ENCODE measurements at places on chromosomes 7 and 10.

DNA sequence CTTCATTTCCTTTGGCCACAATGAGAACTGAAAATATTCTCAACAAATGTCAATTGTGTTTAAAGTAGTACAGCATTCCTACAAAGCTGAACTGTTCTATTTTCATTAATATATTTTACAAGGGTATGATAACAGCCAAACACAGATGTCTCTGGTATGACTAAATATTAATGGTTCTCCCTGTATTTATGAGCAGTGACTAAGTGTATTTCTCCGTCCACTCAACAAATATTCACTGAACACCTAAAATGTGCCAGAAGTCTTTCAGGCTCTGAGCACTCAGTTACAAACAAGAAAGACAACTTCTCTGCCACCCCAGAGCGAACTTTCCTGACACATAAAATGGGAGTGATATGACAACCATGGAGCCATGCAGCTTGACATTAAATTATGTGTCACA is 135.6 kb downstream of the VPS41 start:
- DNase-seq, result no peak

DNA sequence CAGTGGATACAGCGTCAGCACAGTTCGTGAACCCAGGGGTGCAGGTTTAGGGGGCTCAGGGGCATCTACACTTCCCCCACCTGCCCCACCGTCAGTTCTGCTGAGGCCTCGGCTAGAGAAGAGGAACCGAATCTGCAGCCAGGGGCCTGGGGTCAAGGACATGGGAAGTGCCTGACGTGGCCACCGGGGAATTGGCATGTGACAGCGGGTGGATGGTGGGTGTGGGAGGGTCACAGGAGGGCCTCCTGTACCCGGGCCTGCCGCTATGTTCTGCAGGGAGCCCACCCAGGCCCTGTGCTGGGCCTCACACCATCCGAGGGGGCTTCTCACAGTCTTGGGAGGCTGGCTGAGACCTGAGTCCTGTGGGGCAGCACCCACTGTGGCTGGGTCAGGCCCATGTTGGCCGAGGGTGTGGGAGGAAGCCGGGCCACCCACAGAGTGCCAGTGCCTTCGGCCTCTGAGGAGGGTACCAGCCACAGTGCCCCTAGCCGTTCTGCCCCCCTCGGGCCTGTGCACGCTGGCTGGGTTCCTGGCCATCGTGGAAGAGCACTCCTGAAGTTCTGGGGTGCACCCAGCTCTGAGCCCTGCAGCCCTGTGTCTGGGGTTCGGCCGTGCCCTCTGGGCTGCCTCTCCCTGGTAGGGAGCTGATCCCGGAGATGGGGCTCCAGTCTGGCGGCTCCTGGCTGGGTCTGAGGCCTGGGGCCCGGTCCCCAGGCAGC is 5.9 kb downstream of the TTYH3 start:
- no peak for DNase-seq

DNA sequence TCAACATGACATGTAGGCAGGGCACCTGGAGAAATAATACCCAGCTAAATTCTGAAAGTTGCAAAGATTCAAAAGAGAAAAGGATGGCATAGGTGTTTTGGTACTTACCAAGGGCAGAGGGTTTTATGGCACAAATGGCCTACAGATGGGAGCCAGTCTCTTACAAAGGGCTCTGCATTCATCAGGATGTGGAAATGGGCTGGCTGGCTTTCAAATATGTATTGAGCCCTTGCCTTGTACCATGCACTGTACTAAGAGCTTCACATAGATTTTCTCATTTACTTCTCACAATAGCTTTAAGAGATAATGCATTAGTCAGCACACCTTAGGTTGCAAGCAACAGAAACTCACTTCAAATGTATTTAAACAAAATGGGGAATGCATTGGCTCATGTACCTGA is 327.1 kb downstream of the BICC1 start:
- DNase-seq, result no peak

DNA sequence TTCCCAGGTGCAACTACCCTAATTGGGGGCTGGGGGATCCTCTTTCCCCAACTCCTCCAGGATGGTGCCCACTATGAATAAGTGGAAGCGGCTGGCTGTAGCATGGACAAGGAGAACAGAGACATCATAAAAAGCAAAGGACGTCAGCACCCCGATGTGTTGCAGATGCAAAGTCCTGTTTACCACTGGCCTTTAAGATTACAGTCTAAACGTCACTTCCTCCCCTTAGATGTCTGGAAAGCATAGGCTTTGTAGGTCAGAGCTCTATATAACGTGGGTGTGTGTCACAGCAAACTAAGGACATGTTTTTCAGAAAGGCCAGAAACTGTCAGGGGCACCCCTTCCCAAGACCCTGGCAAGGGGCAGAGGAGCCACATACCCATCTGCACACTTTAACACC is 7.9 kb downstream of the COBL start:
- DNase-seq, result no peak

DNA sequence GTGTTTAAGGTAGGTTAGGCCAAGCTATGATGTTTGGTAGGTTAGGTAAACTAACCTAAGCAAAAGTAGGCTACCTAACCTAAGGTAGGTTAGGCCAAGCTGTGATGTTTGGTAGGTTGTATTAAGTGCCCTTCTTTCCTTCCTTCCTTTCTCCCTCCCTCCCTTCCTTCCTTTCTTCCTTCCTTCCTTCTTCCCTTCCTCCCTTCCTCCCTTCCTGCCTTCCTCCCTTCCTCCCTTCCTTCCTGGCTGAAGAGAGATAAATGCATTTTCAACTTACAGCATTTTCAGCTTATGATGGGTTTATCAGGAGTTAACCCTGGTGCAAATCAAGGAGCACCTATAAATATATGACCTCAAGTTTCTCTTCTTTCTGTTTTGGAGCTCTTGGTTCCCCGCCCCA is 56.2 kb downstream of the SND1 start:
- DNase-seq, result no peak

DNA sequence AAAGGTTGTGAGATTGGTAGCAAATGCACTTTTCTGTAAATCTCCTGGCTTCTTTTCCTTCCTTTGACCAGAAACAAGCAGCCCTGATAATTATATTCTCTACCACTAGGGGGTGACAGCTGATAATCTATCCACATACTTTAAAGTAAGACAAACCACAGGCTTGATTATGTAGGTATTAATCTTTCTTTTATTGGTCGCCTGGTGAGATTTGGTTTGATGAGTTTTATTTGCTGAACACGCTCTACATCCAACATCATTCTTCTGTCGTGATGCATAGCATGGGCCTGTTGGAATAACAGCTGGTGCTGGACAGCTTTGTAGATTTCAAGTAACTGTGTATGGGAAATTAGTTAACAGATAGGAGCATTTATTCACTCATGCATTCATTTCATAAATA is 63.5 kb downstream of the ZNF365 start:
- DNase-seq, result peak; percentile 25

GRCh38 chr7:69129951-69130350 is 468.3 kb upstream of the AUTS2 start:
- DNase-seq, result no peak

GRCh38 chr10:50604049-50604640 is 19.6 kb downstream of the SGMS1 start:
- DNase-seq, result no peak

GRCh38 chr7:50379082-50379481 is 71.1 kb downstream of the FIGNL1 start:
- no peak for DNase-seq

- DNase-seq, result no peak
Measured at GRCh38 chr10:29163746-29164145, 125.1 kb upstream of the LYZL1 start.

DNA sequence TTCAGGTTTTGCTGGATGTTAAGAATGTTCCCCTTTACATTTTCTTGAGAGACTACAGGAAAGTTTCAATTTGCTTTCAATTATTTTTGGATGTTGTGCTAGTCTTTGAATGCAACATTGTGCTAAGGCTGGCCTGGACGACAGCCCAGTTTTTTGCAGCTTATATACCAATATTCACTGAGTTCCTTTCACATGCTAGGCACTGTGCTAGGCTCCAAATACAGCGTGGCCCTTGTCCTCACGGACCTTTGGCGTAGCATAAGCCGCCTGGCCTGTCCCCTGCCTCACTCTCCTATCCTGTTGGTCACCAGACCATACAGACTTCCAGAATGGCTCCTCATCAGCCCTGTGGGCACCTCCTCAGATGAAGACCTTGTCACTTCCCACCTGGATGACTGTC is 19.5 kb upstream of the HSPA12A start:
- no peak for DNase-seq

GRCh38 chr10:92541583-92541982 is 32.3 kb downstream of the IDE start:
- no peak for DNase-seq

- no peak for DNase-seq
Measured at GRCh38 chr7:1752111-1752510, 82.0 kb downstream of the ELFN1 start.

DNA sequence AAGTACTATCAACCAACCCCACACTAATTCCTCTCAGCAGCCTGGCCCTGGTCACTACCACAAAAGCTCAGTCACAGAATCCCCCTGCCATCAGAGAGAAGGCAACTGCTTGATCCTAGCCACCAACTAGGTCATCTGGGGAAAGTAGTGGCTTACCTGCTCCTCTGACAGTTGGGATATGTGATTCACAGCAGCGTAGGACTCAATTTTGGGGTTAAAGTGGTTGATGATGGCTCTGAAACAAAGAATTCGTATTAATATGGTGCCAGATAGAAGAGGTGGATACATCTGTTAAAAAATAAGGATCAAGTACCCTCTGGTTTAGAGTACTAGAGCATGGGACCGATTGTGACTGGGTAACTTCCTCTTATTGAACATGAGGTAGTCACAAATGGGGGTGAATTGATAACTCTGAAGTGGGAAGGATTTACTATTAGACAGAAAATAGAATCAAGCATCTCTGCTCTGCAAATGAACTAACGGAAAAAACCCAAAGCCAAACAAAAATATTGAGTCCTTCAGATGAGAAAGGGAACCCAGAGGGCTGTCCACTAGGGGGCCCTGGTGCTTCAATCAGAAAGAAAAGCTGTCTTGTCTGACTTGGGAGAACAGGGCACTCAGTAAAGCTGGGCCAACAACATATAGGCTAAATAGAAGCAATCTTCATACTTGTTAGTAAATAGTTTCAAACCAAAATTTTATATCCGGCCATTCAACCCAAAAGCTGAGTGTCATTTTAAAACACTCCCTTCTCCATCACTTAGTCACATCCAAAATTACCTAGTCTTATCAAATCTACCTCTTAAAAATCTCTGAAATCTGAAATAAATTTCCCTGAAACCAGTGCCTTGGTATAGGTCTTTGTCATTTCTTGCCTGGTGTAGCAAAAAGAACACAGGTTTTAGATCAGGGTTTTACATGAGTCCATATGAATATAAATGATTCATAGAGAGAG is 45.9 kb upstream of the KCNIP2 start:
- no peak for DNase-seq

DNA sequence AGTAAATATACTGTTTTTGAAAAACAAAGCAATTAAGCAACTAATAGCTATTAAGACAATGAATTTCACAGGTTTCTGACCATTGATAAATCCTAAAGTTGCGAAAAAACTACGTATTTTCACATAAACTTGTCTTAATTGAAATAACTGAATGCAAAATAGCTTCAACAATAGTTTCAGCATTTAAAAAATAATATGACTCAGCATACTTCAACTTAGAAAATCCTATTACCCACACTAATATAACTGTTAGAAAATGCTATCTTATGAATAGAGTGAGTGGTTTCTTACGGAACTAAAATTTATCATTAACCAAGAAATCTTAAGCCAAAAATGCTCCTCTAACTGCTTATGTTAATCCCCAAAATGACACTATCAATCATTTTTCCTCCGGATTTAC is 183.9 kb downstream of the AVL9 start:
- no peak for DNase-seq

DNA sequence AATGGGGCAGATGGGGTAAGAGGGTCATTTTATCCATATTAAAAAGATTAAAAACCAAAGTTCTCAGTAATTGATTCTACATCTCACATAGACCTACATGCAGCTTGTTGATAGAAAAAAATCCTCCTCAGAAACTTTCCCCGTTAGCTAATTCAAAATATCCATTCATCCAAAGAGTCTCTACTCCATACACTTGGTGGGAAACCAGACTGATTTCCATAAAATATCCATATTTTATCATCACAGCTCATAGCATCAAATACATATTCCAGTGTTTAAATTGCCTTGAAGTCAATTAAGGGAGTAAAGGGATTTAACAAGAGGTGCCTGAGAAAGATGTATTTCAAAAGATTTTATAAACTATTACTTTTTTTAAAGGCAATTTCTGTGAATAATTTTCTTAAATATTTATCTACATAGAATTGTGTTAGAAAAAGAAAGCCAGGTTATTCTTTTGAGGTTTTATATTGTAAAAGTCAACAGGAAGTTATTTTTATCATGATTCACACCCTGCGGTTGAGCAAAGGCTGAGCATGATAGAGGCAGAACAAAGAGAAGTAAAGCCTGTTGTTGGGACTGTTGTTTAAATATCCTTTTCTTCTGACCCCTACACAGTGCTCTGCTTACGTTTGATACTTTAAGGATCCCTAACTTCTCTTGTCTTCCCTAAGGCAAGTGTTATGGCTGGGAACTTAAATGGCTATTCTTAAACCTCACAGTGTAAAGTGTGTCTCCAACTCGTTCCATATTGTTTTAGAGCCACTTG is 266.7 kb downstream of the PRKG1 start:
- DNase-seq, result no peak

DNA sequence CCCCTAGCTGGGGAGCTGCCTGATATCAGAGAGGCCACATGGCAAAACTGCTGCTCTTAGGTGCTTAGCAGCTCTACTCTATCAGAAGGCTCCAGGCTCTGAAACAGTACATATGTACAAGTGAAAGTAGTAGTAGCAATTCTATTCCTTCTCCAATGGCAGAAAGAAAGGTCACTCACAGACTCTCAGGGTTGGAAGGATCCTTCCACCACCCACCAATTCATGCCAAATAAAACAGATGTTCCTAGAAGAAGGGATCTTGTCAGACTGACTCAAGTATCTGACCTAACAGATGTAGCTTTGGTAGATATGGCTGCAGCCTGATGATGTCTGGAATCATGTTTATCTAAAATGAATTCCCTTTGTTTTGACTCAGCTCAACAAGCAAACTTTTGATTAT is 8.0 kb upstream of the ALDH18A1 start:
- DNase-seq, result no peak

DNA sequence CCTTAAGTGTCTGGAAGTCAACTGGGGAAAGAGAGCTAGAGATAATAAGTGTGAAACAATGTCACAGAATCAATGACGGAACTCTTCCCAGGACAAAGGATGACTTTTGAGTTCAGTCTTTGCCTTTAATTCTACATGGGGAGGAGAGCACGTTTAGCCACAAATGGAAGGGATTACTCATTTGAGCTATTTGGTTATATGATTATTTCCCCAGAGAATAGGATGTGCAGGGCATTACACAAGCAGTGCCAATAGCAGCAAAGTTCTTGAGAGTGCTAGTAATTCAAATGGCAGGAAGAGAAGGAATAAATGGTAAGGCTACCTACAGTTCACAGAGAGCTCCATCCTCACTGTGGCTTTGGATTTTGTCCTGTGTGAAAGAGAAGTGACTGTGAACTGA is 6.0 kb downstream of the EGFR start:
- no peak for DNase-seq

Data from NCI-H1048 (cell line).